Ureter (tissue), 1 donor: ENCODE measurements at places on chromosomes 3 and 15.

- DNase-seq = no peak
Measured at GRCh38 chr15:84813435-84813834, 3.7 kb upstream of the ALPK3 start.

DNA sequence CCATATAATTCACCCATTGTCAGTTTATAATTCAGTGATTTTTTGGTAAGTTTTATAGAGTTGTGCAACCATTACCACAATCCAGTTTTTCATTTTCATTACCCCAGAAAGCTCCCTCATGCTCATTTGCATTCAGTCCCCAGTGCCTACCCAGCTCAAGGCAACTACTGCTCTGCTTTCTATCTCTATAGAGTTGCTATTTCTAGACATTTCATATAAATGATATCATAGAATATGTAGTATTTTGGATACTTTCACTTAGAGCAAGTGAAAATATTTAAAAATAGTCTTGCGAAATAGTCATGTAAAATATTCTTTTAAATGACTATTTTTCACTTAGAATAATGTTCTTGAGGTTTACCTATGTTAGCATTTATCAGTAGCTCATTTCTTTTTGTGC lies 42.1 kb downstream of the ZNF654 start:
- DNase-seq = no peak

- no peak for DNase-seq
Measured at GRCh38 chr15:69910514-69910913, 187.2 kb downstream of the TLE3 start.

- no peak for DNase-seq
Measured at GRCh38 chr3:188060840-188061544, 93.0 kb upstream of the LPP start.

DNA sequence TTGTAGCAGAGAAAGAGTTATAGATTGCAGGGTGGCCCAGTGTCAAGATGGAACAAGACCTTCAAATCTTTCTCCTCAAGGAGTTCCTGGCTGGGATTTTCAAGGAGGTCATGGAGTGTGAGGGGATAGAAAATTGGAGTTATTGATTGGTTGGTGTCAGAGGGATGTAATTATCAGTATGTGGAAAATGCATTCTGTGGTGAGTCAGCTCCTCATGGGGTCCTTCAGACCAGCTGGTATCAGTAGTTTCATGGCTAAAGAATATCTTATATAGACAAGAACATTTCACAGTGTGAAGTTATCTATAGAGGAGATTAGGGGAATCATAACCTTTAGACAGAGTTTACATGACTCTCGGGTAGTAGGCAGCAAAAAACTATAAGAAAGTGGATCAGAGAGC lies 1114.0 kb upstream of the GBE1 start:
- DNase-seq = no peak

- DNase-seq = no peak
Measured at GRCh38 chr3:71616571-71617021, 33.1 kb upstream of the FOXP1 start.

DNA sequence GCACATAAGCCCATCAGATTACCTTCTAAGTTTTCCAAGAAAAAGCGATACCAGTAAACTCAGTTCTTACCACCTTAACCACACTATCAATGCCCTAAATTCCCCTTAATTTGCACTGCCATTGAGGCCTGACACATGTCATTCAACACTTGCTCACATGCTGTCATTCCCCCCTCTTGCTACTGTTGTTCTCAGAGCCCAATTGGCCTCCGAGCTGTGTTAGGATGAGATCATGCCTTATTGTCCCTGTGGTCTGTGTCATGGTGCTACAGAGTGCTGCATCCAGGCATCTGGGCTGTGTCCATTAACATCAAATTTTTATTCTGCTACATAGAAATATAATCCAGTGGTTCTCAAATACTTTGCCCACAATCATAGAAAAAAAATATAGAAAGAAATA lies 213.6 kb downstream of the SSR3 start:
- DNase-seq = no peak

DNA sequence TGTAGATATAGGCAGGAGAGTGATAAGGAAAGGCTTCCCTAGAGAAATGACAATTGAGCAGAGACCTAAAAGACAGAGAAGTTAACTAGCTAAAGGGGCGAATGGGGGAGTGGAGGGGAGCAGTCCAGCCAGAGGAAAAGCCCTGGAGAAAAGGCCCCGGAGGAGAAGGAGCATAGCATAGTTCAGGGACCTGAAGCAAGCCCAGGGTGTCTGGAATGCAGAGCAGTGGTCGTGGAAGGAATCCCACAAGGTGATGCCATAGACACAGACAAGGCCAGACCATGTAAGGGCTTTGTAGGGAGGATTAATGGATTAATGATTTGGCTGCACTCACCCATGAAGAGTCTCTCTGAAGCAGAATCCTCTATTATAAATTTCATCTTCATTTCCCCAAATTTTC lies 45.8 kb upstream of the LRRN1 start:
- DNase-seq = no peak

- DNase-seq = no peak
Measured at GRCh38 chr3:155428563-155428962, 135.1 kb upstream of the STRIT1 start.

DNA sequence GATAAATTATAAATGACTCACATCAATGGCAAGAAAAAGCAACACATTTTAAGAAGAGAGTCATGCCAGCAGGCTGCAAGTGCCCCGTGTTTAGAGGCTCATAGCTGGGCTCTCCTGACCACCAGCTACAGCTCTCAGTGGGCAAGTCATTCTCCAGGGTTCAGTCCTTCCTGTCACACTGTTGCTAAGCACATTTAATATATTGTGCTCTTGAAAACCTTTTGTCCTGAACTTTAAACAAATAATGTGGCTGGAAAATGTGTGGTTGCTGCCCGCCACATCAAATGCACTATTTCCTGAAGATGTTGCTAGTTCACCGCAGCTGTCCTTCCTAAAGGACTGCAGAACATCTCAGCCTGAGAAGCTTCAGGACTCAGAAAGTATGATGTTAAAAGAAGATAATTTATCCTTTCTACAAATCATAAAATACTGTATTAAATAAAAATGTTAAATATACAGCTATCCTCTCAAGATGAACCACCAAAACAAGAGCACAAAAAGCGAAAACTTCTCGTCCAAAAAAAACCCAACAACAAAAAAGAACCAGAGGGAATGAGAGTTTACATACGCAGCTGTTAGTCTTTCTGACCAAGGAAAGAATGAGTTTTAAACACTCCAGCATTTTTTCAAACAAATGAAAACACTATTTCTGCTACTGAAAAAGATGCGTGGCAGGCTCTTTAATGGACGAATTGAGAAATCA lies 951 bp downstream of the TARS3 start:
- no peak for DNase-seq

DNA sequence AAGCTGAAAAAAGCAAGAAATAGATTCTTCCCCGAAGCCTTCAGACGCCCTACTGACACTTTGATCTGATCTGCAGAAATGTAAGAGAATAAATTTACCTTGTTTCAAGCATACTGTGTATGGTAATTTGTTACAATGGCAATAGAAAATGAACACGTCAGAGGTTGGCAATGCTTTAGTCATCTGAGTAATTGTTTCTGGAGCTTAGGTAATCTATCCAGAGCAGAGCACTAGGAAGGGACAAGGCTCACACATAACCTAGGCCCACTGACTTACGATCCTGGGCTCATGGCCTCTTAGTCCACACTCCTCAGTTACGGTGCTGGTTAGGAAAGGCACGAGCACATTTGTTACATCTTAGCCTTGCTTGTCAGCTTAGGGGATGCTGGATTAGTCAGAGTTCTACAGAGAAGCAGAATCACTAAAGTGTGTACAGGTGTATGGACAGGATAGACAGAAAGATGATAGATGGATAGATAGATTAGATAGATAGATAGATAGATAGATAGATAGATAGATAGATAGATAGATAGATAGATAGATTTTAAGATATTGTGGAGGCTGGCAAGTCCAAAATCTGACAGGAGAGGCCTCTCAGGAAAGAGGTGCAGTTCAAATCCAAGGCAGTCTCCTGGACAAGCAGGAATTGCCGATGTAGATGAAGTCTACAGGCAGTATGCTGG lies 46.8 kb upstream of the TBC1D23 start:
- DNase-seq = no peak

DNA sequence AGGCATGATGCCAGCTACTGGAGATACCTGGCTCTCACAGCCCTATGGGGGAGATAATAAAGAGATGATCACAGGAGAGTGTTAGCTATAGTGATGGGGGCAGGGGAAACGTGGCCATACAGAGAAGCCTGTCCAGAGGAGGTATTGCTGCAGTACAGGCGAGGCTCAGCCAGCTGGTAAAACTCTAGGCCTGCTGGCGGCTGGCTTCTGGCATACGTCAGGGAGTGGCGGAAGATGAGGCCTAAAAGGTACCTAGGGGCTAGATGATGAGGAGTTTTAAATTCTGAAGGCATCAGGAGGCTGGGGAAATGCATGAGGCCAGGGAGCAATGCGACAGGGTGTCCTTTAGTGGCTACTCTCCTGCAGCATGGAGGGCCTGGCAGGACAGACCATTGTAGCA lies 110.7 kb downstream of the EEFSEC start:
- DNase-seq = no peak

GRCh38 chr15:45442507-45443135 lies 64.3 kb upstream of the GATM start:
- no peak for DNase-seq

- DNase-seq = no peak
Measured at GRCh38 chr3:188797045-188797444, 374.7 kb upstream of the TPRG1 start.

GRCh38 chr3:132569580-132569979 lies 27.5 kb upstream of the ACKR4 start:
- DNase-seq = no peak

DNA sequence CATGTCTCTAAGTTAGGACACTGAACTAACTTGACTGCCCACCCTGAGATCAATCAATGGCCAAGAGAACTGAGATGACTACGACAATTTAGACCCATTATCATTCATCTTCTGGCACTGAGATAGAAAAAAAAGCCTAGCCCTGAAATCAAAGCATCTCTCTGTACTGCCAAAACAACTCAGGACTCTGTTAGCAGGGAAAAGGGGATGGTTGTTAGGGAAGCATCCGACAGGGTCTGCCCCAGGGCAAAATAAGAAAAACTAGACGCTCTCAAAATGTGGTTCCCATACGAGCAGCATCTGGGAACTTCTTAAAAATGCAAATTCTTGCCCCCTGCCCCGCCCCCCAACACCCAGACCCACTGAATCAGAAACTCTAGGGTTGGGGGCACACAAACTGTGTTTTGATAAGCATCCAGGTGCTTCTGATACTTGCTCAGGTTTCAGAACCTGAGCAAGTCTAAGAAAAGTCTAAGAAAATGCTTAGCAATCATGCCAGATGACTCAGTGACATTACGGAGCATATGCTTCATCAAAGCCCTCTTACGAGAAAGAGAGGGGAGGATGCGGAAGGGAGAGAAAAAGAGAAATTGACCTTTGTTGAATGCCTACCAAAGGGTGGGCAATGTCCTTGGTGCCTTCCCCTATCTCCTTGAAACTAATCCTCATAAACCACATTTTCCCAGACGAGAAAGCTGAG lies 172.8 kb upstream of the HES1 start:
- DNase-seq = no peak

DNA sequence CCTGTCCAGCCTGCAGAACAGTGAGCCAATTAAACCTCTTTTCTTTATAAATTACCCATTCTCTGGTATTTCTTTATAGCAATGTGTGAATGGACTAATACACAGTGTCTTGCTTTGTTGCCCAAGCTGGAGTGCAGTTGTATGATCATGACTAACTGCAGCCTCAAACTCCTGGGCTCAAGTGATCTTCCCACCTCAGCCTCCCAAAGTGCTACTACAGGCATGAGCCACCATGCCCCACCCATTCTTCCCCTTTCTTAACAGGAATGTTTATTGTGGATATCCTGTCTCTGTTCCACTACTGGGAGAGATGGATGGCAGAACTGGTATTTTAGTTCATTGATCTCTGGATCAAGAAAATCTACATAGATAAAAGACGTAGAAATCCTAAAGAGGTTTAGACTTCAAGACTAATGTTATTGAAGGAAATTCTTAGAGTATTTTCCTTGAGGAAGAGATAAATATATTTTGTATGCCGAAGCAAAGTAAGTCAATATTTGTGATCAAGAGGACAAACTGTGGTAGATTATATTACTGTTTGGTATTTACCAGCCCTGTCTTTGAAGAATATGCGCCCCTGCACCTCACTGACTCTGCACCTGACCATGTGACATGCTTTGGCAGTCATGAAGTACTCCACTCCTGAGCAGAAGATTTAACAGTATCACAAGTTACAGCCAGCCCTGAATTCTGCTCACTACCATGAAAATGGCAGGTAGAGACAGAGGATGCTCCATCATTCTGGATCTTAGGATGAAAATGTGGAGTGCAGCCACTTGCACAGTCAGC lies 42.9 kb downstream of the UACA start:
- no peak for DNase-seq
